ENCODE measurements at places on chromosomes 3 and 15.

DNA sequence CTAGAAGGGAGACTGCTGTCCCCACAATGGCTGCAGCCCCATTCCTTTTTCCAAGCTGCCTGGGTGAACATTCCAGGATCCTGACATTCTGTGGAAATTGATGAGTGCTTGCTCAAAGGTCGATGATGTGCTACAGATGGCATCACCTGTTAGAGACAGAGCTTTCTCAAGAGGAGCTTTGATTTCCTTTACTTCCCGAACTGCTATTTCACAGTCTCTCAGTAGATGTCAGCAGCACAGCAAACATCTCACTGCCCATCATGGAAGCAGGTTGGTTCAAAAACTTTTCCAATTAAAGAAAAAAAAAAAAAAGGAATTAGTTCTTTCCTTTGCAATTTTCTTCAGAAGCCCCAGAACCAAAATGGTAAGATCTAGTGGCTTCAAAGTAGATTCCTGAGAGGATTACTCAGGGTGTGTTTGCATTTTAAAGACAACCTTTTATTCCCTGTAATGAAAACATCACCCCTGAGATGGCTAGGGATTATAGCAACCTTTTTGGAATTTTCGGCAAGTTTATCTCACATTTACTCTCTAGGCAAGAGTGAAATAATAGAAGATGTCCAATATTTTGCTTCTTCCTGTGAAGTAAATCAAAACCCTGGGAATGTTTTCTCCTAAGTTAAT lies 44.8 kb downstream of the POLR2M start:
- peak; percentile 18 for DNase-seq

DNA sequence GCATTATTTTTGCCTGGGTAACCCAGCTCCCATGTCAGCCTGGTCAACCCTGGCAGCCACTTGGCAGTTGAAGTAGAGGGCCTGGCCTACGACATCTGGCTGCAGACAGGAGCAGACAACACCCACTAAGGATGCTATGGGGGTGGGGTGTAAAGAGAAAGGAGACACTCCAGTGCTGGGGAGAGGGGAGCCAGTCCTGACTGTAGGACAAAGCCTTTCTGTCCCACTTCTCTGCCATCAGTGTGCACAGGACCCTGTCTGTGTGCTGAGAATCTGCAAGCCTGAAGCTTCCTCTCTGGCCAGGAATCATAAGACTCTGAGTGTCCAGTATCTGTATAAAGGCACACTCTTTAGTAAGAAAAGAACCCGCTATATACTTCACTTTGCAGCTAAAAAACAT lies 96.3 kb upstream of the CHRM5 start:
- no peak for DNase-seq

DNA sequence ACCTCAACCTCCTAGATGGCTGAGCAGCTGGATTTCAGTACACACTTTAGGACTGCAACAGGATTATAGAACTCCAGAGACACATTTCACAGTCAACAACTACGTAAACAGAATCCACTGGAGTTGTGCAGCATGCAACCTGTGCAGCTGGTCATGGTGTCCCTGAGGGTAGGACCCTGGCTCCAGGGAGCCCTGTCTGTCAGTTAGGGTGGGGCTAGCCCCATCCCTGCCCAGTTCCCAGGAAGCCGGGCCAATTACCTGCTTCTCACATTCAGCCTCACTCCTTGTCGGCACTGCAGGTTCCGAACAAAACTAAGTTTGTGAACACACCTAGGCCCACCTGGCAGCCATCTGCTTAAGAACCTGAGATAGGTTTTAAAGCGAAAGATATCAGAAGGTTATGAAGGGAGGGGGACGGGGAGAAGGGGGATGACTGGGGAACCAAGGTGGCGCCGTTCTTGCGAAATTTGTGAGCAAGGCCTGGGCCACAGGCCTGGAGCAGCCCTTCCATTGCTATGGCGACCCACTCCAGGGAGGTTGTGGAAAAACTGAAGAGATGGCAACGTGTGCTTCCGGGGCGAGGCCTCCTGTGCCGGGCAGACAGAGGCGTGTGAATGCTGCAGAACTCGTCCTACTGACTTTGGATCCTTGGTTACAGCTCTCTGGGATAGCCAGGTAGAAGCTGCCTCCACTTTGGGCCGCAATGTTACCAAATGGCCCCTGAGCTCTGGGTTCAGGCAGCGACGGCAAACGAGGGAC lies 25.3 kb downstream of the ACSBG1 start:
- DNase-seq = no peak

DNA sequence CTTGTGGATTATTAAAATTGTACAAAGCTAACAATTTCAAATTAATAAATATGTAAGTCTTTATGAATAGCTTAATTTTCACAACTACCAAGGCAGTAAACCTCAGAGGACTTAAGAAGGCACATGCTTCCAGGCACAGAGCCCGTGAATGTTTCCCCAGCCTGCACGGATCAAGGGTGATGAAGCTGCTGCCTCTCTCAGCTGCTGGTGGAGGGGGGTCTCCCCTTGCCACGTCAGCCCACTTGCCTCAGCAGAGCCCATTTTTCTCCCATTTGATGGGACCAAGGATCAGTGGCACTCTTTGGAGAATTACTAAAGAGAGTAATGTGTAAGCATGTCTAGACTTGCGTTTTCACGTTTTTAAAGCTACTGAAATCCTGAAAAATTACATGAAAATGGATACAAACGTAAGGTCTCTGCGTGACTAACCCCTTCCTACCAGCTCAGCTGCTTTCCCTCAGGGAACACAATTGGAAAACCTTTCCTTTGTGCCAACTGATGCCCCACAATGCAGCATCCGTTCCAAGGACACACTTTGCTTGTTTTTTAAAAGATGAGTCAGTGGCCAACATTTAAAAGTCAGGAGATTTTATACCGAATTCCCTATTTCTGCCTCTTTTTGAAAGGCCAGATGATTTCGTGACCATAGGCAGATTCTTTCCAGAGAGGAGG lies 494.1 kb downstream of the GABRG3 start:
- DNase-seq = no peak

- DNase-seq = peak; percentile 51
Observed at GRCh38 chr3:28322464-28322863, 26.1 kb upstream of the ZCWPW2 start.

DNA sequence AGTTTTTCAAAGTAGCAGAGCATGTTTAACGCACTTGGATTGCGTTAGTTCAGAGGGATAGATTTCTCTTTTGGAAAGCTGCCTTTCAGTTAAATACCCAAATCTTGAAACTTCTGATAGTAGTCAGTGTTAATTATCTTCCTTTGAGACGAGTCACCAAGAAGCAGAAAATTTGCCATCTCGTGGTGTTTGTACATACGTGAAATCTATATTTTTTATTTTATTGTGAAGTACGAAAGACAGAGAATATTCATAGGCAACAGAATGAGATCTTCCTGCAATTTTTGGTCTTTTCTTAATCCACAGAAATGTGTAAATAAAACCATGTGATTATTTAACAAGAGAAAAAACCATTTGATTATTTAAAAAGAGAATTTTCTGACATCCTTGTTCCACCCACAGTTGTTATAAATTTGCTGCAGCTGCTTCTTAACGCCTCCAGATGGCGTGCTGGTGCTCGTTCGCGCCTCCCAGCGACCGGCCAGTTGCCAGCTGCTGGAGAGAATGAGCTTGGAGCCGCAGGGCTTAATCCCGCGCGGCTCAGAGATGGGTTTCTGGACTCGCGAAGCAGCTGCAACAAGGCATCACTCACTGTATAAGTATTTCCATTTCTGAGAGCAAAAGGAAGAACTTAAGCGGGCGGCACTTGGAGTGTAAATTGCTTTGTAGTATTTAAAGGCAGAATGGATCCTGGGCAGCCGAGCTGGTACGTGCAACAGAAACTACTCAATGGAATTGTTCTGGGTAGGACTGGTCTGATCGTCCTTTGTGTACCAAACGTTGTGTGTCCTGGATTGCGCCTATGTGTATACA lies 10.5 kb upstream of the SLITRK3 start:
- peak; percentile 71 for DNase-seq
